ENCODE measurements at places on chromosomes 6 and 20. TPM values are rescaled to one million over a fixed set of nuclear protein-coding genes. Genes with fewer than 3 reads are reported as not detected.
A peak's percentile ranks its signal among the peaks of the same experiment; 100 is the strongest.

Gene KCNK16
- total RNA-seq: not detected

Gene ZNF311
- total RNA-seq: 1.8 TPM

Gene TAP1
- 16.5 TPM for total RNA-seq

- no peak overlapping the region for H3K27ac ChIP-seq
- H3K27me3 ChIP-seq: no peaks in the 10 kb centered on the region
- H3K4me3 ChIP-seq: no peak overlapping the region
- no peaks in the 10 kb centered on the region for H3K36me3 ChIP-seq
- H3K4me1 ChIP-seq: peaks cover 14% of the 10 kb centered on the region
Observed at GRCh38 chr20:4545526-4545925, 176.2 kb upstream of the PRND start.

- H3K36me3 ChIP-seq: no peaks in the 10 kb centered on the region
- no peak for DNase-seq
- H3K27ac ChIP-seq: no peak overlapping the region
- no peaks in the 10 kb centered on the region for H3K4me1 ChIP-seq
Observed at GRCh38 chr20:50215101-50215690, 24.6 kb downstream of the CEBPB start.

DNA sequence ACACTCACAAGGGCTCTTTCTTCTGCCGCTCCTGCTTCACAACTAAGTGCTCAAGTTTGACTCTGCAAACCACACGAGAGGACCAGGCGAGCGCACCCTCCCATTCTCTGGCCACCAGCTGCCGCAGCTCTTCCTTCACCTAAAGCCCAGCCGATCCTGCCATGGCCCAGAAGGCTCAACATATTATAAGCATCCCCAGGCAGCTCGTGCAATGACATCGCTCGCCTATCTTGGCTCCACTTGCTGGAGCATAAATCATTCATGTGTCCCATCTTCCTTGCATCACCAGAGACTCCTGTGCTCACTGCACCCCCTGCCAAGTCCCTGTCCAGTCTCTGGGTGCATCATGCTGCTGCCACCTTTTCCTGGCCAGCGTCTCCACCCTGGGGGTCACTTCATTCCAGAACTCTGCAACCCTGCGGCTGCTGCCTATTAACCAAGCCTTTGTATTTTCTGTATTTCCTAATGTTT is 59.0 kb downstream of the PSMG4 start:
- no peak overlapping the region for H3K4me3 ChIP-seq
- H3K4me1 ChIP-seq: no peaks in the 10 kb centered on the region
- no peaks in the 10 kb centered on the region for H3K36me3 ChIP-seq
- no peak overlapping the region for H3K27ac ChIP-seq
- H3K27me3 ChIP-seq: no peaks in the 10 kb centered on the region

DNA sequence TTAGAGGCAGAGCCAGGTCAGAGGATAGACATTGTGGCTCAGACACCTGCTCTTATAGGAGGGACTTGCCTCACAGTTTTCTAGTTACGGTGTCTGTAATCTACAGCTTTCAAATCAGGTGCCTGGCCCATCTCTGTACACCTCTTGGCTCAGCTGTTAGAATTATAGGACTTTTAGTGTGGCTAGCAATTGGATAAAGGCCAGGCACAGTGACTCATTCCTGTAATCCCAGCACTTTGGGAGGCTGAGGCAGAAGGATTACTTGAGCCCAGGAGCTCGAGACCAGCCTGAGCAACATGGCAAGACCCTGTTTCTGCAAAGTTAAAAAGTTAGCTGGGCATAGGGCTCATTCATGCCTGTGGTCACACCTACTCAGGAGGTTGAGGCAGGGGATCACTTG is 20.0 kb downstream of the BRPF3 start:
- no peak overlapping the region for H3K4me3 ChIP-seq
- H3K36me3 ChIP-seq: peaks cover 36% of the 10 kb centered on the region
- H3K27ac ChIP-seq: no peak overlapping the region
- no peaks in the 10 kb centered on the region for H3K27me3 ChIP-seq

GRCh38 chr20:18304618-18305017 is 16.3 kb downstream of the ZNF133 start:
- H3K4me3 ChIP-seq: no peak overlapping the region
- DNase-seq: peak; percentile 62
- no peak overlapping the region for H3K27ac ChIP-seq
- H3K27me3 ChIP-seq: no peaks in the 10 kb centered on the region

DNA sequence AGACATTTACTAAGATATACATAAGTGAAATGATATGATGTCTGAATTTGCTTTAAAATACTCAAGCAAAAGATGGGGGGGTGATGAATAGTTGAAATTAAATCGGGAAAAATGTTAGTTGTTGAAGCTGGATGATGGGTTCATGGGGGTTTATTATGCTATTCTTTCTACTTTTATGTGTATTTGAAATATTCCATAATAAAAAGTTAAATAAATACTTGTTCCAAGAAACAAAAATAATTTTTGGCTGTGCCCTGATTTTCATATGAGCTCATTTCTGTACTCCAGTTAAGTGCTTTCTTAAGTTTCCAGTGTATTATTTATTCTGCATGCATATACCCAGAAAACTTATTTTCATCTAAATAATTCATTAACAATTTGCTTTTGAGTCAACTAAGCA is 138.6 kb downstream of the AIG1 start:
- no peak overlapping the region for H3K27ac ChIP-seq
- DNase-seq: no peak
- no peaks in the 10 kb centered on the region for H3K4me1 ChIP-seq
- H3K36me3 ChIP-seq: no peaks in the 10 kb centered on the region
- no peak overlapping the region for H3K4me3 ChIP-seq

DNA sequence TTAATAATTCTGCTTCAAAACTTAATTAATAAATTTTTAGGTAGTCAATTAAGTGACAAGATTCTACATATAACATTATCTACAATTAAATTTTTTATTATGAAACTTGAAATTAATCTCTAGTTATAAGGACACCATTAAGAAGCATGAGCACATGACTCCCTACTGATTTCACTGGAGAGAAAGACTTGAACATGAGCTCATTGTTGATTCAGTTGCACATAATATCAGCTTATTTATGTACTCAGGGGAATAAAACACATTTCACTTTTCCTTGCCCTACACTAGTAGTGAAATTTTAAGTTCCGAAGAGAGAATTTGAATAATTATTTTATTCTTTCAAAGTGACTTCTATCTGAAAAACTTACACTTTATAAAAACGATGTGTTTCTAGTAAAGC is 370.2 kb upstream of the EPHA7 start:
- no peak overlapping the region for H3K4me3 ChIP-seq
- H3K4me1 ChIP-seq: peaks cover 20% of the 10 kb centered on the region
- H3K27me3 ChIP-seq: no peaks in the 10 kb centered on the region
- DNase-seq: no peak
- no peak overlapping the region for H3K27ac ChIP-seq

- H3K4me1 ChIP-seq: no peaks in the 10 kb centered on the region
- H3K4me3 ChIP-seq: no peak overlapping the region
- H3K36me3 ChIP-seq: no peaks in the 10 kb centered on the region
- no peak overlapping the region for H3K27ac ChIP-seq
- DNase-seq: no peak
Observed at GRCh38 chr6:29694637-29695036, 13.7 kb upstream of the ZFP57 start.

DNA sequence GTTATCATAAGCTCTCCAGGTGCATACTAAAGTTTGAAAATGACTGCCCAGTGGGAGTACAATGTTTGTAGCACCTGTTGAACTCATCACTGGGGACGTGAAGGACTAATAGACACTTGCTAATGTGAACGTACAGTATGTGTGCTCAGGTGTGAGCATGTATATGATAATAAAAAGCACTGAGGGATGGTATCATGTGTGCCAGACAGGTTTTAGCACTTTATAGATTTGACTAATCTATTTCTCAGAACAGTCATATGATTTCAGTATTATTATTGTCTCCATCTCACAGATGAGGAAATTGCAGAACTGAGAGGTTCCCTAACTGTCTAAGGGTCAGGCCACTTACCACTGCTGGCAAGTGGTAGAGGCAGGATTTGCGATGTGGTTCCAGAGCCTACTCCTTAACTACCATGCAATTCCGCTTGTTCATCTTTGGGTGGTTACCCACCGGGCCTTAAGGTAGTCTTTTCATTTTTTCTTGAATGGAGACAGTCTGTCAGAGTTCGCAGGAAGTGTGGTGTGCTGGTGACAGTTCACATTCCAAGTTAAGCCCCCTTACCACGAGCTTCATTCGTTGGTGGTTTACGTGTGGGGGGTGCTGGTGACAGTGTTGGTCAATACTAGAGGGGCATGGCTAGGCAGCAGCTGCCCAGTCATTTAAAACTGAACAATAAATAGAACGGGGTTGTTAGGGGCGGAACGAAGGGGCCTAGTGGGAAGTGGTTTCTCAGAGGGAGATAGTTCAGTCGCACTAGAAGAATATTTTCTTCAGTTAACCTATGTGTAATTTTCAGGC is 46.8 kb downstream of the RREB1 start:
- H3K27me3 ChIP-seq: no peaks in the 10 kb centered on the region
- DNase-seq: no peak
- no peak overlapping the region for H3K27ac ChIP-seq
- H3K4me3 ChIP-seq: no peak overlapping the region

DNA sequence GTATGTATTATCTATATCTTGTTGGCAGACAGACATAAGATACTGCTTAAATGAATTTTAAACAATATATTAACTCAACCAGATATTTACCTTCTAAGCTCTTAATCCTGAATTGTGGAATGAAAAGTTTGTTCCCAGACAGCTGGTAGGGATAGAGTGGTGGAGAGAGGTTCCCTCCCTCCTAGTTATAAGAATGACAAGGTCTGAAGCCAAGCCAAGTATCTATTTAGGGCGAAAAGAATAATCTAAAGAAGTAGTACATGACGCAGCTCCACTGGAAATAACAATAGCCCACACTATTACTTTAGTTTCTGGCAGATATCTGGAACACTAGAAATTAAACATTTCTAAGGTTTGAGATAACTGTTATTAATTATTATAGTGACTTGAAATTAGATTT is 104.3 kb downstream of the AHI1 start:
- no peak overlapping the region for H3K27ac ChIP-seq
- H3K36me3 ChIP-seq: no peaks in the 10 kb centered on the region
- no peaks in the 10 kb centered on the region for H3K4me1 ChIP-seq
- H3K27me3 ChIP-seq: no peaks in the 10 kb centered on the region

DNA sequence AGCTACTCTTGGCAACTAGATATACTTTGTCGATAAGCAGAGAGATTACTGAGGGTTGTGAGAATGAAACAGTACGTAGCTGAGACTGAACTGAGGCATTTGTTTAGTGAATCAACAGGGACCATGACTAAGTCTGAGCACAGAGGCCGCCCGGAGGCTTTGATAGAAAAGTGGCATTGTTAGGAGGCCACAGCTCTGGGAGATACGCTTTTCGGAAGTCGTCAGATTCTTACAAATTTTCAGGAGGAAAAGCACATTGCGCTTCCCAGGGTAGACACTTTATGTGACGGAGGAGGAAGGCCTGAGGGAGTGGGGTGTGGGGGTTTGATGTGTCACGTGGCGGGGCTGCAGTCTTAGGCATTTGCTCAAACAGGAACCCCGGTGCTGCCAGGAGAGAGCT is 69.4 kb downstream of the PSMG4 start:
- no peak overlapping the region for H3K4me3 ChIP-seq
- H3K27ac ChIP-seq: no peak overlapping the region
- DNase-seq: no peak
- peaks cover 24% of the 10 kb centered on the region for H3K4me1 ChIP-seq

Measured in GM23338 (cell line).